ENCODE measurements at places on chromosomes 7 and 10. TPM values are rescaled to one million over a fixed set of nuclear protein-coding genes. Genes with fewer than 3 reads are reported as not detected.

GALNT17 gene
- total RNA-seq: 2.0 TPM

EGFR gene
- total RNA-seq: 341 TPM

PAX2 gene
- not detected for total RNA-seq

LBX1 gene
- total RNA-seq: not detected

MALRD1 gene
- total RNA-seq: 0.23 TPM

GLI3 gene
- 23.6 TPM for total RNA-seq

ARHGEF35 gene
- total RNA-seq: 16.5 TPM

FKBP6 gene
- not detected for total RNA-seq

ADK gene
- 33.0 TPM for total RNA-seq

LOXL4 gene
- total RNA-seq: 1.6 TPM

MNX1 gene
- total RNA-seq: not detected

VWDE gene
- total RNA-seq: not detected

ETV1 gene
- 7.6 TPM for total RNA-seq

TAS2R4 gene
- total RNA-seq: 0.19 TPM

FBXL13 gene
- 0.89 TPM for total RNA-seq

CFAP43 gene
- total RNA-seq: 0.78 TPM

SEC31B gene
- total RNA-seq: 12.8 TPM

DMBT1 gene
- 0.15 TPM for total RNA-seq

ZNF488 gene
- 3.3 TPM for total RNA-seq

All from suprapubic skin (tissue), 4 donors.